GM19239 (cell line): ENCODE measurements at places on chromosomes 7 and 10.
A peak's percentile ranks its signal among the peaks of the same experiment; 100 is the strongest.

- no peak for DNase-seq
Measured at GRCh38 chr7:70068531-70068930, 470.3 kb downstream of the AUTS2 start.

DNA sequence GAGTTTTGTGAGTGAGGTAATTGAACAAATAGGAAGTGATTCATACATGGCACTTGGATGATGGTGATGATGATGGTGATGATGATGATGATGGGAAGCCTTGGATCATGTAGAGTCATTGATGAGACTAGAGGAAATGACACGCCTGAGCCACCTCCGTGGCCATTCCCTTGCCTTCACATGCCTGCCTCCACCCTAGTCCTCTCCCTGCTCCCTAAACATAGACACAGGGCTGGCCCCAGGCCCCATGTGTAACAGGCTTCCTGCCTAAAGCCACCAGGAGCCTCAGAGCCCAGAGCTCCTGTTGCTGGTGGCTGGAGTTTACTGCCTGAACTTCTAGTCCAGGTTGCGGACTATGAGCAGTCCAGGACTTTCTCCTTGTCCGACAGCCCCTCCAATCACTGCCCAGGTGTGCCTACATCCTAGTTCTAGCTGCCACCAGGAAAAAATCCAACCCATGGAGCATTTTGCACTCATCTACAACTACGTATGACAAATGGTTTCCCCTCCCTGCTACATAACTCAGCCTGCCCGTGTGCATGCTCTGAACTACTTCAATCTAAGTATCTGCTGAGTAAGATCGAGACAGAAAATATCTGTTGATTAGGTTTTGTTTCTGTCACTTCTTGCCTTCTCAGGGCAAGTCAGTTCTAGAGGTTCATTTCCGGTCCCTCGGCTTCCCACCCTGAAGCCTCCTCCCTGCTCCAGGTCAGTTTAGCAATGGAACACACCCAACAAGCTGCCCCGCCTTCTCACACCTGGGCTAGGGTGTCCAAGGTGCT is 35.5 kb upstream of the KDM7A start:
- peak; percentile 54 for DNase-seq

DNA sequence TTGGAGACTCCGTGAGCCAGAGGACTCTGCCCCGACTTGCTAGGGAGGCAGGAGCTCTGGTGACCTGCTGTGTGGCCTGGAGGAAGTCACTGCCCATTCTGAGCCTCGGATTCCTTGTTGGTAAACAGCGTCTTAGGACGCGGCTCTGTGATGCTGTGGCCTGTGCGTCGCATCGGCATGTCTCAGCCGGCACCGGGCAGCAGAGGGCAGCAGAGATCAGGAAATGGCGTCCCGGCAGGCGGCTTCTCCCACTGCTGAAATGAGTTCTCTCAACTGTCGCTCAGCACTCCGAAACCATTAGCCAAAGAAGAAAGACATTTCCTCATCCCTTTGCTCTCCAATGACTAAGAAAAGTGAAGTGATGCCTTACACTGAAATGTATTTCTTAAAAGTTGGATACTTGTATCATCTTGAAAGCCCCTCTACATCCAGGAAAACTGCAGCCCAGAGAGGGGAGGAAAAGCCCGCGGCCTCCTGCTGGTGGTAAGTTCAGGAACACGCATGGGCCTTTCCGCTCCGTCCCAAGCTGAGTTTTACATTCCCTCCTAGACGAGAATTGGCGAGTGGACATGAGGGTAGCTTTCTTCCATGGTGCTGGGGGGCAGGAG is 91.7 kb downstream of the WDR11 start:
- DNase-seq, result peak; percentile 75

- DNase-seq, result no peak
Measured at GRCh38 chr10:7179536-7179935, 231.3 kb downstream of the SFMBT2 start.

- no peak for DNase-seq
Measured at GRCh38 chr10:129390147-129390546, 76.9 kb upstream of the MGMT start.

DNA sequence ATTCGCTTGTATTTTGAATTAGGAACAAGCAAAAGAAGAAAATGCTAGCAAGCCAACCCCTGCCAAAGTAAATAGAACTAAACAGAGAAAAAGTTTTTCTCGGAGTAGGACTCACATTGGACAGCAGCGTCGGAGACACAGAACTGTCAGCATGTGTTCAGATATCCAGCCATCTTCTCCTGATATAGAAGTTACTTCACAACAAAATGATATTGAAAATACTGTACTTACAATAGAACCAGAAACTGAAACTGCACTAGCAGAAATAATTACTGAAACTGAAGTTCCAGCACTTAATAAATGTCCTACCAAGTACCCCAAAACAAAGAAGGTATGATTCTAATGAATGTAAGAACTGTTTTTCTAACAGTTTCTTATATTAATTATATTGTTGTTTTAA is 87.9 kb downstream of the KMT2E start:
- no peak for DNase-seq

DNA sequence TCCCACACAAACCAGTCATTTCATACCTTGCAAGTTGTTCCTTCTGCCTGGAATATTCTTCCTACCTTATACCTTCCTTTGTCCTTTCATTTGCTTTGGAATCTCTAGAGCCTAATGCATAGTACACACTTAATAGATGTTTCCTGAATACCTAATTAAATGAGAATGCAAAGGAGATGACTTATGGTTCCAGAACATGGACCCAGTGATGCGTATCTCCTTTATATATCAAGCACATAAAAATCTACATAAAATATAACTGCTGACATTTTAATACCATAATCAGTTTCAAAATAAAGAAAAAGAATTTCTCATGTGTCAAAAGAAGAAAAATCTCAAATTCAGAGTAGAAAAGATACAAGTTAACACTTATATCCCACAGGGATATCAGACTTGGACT is 110.6 kb upstream of the ASAH2 start:
- no peak for DNase-seq

GRCh38 chr7:21651697-21652096 is 108.9 kb downstream of the DNAH11 start:
- DNase-seq, result no peak

DNA sequence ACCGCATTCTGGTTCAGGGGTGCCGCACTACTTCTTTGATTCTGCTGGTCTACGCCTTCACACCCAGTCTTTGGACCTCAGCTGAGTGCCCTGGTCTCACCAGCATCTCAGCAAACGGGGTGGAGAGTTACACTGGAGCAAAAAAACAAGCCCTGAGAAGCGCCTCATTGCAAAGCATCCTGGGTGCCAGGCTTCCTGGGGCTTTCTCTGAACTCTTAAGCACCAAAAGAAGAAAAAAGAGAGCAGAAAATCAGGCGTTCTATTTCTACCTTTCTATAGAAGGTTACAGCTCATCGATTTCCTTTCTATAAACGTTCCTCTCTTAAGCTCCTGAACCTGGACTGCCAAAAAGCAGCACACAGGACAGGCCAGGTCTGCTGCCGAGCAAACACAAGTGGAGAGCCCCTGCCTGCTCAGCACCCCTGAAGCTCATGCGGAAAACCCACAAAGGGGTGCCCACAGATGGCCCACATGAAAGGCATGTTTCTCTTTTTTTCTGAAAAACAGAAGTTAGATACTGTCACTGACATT is 217.9 kb downstream of the SFMBT2 start:
- no peak for DNase-seq

GRCh38 chr7:12303062-12303461 is 92.0 kb downstream of the TMEM106B start:
- DNase-seq, result no peak

DNA sequence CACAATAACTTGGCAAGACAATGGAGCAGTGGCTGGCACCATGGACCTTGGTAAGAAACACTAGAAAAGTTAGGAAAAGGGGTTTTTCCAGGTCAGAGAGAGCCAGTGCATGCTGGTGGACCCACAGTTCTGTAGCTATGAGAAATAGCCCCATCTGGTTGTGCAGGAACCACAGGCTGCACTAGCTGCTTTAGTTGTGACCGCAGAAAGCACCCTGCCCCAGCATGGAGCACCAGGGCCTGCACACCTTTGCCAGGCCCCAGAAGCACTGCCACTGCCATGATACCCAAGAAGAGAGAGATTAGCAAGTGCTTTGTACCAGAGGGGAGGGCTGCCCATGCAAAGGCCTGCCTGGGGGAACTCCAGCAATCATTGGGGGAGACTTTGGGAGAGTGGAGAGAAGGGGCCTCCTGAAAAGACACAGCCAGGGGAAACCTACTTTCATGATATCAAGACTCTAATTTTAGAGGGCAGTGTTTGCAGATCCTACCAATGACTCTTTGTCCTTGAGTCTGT is 256.1 kb upstream of the C7orf33 start:
- no peak for DNase-seq

DNA sequence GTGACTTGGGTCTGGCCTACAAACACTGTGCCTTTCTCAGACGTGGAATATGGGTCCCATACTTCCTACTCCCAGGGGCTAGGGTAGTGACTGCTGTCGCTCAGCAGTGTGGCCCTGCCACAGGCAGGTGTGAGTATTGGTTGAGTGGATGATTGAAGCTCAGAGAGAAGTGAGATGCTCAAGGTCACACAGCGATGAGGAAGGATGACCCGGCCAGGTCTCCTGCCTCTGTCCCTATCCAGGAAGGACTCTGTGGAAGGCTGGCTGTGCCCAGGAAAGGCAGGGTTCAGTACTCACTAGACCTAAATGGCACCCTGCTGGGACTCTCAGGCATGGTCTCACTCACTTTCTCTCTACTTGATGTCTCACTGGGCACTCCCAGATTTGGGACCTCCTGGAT is 2.8 kb downstream of the PRF1 start:
- no peak for DNase-seq

GRCh38 chr7:51154201-51154600 is 162.4 kb downstream of the COBL start:
- no peak for DNase-seq

- no peak for DNase-seq
Measured at GRCh38 chr10:23284155-23284554, 60.4 kb downstream of the C10orf67 start.

- DNase-seq, result no peak
Measured at GRCh38 chr7:43625453-43625852, 42.5 kb downstream of the STK17A start.

- no peak for DNase-seq
Measured at GRCh38 chr10:10338339-10338738, 679.3 kb upstream of the CELF2 start.

DNA sequence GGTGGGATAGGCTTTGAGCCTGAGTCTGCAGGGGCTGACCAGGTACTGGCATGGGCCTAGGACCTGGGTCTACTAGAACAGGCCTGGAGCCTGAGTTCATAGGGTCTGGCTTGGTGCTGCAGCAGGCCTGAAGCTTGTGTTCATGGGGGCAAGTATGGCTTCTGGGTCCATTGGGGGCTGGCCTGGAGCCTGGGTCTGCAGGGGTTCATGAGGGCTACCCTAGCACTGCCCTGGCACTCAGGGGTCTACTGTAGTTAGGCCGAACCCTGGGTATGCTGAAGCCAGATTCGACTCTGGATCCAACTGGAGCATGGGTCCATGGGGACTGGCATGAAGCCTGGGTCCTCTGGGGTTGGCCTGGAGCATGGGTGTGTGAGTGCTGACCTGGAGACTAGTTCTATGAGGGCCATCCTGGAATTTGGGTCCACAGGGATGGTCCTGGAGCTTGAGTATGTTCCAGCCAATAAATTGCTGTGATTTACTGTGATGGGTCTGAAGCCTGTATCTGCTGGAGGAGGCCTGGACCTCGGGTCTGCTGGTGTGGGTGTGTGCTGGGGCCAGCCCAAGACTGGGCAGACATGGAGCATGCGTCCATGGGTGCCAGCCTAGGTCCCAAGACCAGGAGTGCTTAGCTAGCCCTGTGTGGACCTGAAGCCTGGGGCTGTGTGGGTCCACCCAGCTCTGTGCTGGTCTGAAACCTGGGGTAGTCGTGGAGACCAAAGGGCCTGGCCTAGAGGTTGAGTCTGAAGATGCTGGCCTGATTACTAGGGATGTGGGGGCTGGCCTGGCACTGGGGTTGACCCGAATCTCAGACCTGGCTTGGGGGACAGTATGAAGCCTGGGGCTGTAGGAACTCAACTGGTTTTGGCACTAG is 235.5 kb downstream of the NXPH1 start:
- no peak for DNase-seq

DNA sequence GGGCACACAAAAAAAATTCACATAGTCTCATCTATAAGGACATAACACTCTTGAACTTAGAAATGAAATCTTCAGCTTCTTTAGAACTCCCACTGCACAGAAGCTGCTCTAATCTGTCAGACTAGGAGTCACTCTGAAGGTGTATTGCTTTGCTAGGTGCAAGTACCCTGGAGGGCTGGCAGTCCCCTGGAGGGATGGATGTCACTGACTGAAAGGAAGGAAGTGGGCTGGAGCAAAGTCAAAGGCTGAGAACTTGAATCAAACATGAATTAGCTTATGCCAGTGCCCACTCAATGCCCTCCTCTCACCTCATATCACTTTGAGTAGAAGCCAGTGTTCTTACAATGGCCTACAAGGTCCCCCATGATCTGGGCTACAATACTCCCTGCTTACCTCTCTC is 140.3 kb upstream of the ANKRD1 start:
- DNase-seq, result no peak

- no peak for DNase-seq
Measured at GRCh38 chr10:7193369-7193768, 217.5 kb downstream of the SFMBT2 start.

GRCh38 chr7:102974366-102975236 is 61.8 kb downstream of the LRRC17 start:
- DNase-seq, result no peak

- DNase-seq, result no peak
Measured at GRCh38 chr7:87715545-87715944, 87.3 kb downstream of the RUNDC3B start.

DNA sequence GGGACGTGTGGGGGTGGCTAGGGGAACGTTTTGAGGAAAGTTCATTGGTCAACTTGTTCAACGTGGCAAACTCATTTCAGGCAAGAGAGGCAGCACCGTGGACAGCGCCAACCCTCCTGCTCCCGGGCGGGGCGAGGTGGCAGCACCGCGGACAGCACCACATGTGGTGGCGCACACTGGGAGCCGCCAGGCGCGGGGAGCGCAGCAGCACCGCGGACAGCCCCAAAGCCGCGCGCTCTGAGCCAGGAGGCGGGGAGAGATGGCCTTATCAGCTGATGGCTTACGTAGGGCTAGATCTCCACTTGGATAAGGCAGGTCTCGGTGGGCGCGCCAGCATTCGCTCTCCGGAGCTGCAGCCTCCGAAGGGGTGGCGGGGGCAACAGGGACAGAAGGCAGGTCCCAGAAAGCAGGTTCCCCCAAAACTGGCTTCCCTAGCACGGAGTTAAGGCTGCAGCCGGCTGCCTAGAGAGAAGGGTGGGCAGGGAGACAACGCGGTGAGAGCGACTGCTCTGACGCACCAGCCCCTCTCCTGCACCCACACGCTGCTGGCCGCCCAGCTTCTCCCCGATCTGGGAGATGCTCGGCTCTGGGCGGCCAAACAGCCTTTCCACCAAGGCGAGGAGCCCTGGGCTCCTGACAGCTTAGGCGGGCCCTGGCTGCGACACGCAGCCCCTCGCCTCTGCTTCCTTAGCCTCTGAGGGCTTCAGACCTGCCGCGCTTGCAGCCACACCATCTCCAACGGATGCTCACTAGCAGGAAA is at the start of gene HTR5A:
Gene HTR5A, plus strand, starts transcription at position 333 of the 760 bp plus-strand sequence. CDS start 576 bp downstream, outside the sequence.
- peak; percentile 81 for DNase-seq

- no peak for DNase-seq
Measured at GRCh38 chr10:36608251-36608650, 517.1 kb upstream of the ANKRD30A start.
